ENCODE measurements at places on chromosomes 1 and 21. TPM values are rescaled to one million over a fixed set of nuclear protein-coding genes. Genes with fewer than 3 reads are reported as not detected.

DNA sequence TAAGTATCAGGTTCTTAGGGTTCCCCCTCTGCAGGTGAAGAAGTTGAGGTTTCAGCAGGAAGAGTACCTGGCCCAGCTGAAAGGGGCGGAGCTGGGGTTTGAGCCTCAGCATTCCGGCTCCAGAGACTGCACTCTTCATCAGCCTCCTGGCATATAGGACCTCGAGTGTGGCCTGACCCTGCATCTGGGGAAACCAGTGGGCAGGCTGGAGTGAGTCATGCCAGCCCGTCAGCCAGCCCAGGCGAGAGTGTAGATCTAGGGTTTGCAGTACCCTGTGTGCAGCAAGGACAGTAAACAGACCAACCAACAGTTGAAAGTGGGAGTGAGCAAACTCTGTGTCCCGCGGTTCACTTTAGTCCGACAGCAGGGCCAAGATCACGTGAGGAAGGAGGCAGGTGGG, 14.1 kb downstream of the MFSD2A start:
- no peak for DNase-seq

DNA sequence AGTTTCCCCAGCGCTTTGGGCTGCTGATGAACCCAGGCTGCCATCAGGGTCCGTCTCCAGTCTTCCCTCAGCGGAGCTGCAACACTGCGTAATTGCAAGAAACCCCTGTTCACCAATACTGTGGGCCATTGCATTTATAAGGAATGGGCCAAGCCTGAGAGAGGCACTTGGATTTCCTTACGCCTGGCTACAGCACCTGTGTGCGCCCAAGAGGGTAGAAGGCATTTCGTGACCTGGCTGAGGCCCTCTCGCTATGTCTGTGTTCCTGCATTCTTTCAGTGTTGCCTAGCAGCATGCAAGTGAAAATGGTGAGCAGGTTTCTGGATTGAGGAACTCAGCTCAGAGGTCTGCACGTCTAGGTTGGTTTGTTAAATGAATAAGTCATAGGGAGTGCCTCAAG, 12.0 kb upstream of the OR2W3 start:
- DNase-seq, result no peak

DNA sequence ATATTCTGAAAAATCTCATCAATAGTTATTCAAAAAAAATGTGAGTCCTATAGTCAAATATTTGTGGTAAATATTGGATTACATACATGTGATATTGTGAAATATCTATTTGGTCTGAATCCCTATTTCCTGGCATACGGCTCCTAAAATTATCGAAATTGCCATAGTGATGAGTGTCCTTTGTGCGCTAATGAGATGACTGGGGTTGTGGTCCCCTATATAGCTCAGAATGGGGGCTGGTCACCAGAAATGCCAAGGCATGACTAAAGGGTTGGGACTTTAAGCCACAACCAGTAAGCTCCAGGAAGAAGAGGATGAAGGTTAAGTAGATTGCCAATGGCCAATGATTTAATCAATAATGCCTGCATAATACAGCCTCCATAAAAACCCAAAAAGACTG, 610.2 kb upstream of the CHRM3 start:
- no peak for DNase-seq

DNA sequence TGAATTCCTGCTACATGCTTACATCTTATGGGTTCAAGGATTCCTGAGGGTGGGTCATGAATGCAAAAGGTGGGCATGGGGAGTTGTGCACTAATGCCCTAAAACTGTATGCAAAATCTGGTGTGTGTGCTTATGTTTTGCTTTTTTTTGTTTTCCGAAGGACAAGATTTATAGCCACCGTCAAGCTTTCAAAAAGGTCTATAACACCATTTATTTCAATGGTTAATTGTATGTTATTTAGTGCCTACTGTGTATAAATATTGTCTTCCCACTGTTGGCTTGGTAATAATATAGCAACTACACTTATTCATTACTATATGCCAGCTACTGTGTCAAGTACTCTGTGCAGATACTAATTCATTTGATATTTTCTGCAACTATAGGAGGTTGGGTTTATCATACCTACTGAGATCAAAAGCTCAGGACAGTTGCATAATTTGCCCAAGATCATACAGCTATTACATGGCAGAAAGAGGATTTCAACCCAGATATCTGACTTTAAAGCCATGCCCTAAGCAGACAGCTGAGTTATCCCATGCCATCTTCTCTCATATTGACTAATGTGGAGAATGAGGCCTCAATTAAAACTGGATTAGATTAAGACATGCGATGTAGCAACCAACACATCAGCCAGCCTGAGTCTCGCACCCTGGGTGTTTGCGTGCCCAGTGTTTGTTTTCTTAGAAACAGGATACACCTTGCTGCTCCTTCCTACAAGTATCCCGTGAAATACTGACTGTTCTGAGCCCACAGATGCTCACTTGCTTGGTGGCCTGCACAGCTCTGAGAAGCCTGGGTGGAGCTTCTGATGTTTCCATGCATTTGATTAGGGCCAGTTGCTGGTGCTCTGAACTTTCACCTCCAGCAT, 34.6 kb downstream of the GADD45A start:
- DNase-seq, result peak; percentile 73

GRCh38 chr1:19066248-19066873, 109.9 kb upstream of the IFFO2 start:
- no peak for DNase-seq

GRCh38 chr1:41833519-41834000, 85.2 kb downstream of the HIVEP3 start:
- no peak for DNase-seq

Gene GOLT1A
- total RNA-seq, result not detected

Gene AK5
- total RNA-seq, result 3.3 TPM

Gene RGS2
- total RNA-seq, result 9.1 TPM

Gene CENPF
- 72.9 TPM for total RNA-seq

Gene KRTAP19-1
- not detected for total RNA-seq
